ENCODE measurements at places on chromosomes 3 and 15.
A peak's percentile ranks its signal among the peaks of the same experiment; 100 is the strongest.

- no peak for DNase-seq
Observed at GRCh38 chr3:13536432-13536831, 12.5 kb upstream of the FBLN2 start.

DNA sequence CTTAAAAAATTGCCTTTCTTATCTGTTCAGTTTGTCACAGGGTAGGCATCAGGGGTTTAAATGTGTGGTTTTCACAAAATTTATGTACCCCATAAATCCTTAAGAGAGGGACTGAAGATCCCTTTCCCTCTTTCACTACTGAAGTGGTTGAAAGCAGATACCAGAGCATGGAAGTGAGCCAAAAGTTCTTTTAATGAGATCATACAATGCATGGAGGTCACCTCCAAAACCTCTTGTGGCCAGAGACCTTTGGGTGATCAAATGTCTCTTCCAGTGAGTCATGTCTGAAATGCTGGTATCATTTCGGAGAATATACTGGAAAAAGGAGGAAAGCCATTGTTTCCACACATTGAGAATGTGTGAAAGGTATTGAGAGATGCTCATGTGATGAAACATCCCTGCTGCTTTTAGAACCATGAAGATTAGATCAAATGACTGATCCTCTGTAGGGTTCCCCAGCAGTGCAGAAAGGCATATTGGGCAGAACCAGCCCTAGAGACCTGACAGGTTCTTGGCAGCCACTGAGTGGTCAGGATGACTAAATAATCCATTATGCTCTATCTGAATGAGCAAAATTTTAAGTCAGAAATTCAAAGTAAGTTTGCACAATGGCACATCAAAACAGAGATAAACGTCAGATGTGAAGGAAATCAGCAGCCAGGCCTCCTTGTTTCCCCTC is 165.8 kb upstream of the SLC2A2 start:
- no peak for DNase-seq

DNA sequence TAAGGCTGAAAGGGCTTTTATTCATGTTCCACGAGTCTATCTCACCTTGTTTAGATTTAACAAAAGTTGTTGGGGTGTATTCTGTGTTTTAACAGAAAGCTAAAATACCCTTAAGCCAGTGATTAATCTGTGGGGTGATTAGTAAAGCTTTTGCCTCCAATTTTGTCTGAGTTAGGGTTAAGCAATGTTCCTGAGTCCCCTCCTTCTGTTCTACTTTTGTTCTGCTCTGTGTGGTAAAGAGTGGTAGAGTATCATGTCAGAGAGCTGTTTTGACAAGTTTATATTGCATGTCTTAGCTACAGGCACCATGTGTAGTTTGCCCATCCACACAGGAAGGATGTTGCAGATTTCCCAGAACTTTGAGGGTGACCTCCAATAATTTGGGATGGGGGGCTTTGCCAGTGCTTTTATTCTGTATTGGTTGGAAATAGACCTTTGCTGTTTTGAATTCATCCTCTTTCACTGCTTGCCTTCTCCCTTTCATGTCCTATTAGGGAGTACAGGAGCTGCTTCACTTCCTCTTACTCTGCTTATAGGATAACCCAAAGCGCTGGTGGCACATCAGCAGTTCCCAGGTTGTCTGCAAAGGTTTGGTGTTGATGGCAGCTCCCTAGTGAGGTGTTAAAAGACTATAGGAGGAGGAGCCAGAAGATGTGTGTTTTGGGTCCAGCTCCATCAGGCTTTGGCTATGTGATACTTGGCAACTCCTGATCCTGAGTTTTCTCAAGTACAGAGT is 7.4 kb downstream of the PDE8A start:
- DNase-seq = no peak

DNA sequence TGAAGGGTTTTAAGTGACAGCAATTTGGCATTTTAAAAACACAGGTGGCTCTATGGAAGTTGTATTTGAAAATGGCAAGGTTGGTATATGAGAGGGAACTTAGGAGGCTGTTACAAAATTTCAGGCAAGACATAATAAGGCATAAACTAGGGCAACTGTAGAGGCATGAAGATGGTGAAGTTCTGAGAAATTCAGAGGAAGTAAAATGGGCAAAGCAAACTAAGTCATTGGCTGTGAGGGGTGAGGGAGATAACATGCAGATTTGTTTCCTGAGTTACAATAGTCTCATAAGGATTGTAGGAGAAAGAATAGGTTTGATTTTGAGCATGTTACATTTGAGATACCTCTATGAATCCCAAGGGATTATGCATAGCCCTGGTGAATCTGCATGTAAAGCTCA is 302.9 kb upstream of the ARHGEF26 start:
- DNase-seq = no peak

DNA sequence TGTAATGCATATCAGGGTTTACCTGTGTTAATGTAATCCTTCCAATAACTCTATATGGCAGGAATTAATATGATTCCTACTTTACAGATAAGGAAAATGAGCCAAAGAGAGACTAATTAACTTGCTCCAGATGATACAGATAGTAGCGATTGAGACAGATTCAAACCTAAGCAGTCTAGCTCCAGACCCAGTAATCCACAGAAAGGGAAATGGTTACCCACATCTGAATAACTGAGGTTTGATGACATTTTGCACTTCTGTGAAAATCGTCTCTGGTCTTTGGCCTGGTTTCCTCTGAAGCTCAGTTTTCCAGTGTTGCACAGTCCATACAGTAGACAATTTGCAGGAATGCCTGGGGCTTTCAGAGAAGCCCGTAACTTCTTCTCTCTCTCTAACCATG is 177.1 kb upstream of the UMPS start:
- no peak for DNase-seq

DNA sequence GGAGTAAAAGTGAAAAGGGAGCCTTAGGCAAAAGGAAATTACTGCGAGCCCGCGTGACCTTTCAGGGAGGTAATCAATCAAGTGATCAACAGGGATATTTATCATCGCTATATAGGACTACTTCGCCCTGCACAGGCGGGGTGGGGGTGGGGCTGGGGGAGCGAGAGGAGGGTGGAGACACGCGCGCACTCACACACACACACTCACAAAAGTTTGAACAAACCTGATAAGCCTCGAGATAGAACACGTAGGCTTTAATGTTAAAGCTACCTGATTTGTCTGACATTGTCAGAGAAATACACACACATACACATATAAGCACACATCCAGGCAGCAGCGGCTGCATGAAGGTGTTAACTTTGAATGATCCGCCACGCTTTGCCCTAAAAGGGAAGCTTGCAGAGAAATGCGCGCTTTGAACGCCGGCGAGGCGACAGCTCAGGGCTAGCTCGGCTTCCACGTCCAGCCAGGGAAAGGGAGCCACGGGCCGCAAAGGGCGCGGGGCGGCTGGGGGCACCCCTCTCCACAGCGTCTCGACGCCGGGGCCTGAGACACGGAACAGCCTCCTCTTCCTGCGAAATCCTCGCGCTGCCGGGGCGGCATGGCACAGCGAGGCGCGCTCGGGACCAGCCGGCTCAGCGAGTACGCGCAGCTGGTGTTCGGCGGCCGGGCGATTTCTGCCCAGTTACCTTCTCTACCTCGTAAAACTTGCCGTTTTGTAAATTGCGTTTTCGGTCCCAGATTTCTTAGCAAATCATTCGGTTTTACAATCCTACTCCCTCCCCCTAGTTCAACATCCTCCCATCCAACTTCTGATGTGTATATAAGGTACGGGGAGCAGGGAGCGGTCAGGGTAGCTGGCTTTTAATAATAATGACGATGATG is 4.8 kb upstream of the MECOM start:
- DNase-seq = peak; percentile 14

GRCh38 chr3:180680097-180680430 is 775 bp upstream of the CCDC39 start:
- peak; percentile 87 for DNase-seq

- no peak for DNase-seq
Observed at GRCh38 chr15:25883463-25884259, 20.5 kb upstream of the ATP10A start.

DNA sequence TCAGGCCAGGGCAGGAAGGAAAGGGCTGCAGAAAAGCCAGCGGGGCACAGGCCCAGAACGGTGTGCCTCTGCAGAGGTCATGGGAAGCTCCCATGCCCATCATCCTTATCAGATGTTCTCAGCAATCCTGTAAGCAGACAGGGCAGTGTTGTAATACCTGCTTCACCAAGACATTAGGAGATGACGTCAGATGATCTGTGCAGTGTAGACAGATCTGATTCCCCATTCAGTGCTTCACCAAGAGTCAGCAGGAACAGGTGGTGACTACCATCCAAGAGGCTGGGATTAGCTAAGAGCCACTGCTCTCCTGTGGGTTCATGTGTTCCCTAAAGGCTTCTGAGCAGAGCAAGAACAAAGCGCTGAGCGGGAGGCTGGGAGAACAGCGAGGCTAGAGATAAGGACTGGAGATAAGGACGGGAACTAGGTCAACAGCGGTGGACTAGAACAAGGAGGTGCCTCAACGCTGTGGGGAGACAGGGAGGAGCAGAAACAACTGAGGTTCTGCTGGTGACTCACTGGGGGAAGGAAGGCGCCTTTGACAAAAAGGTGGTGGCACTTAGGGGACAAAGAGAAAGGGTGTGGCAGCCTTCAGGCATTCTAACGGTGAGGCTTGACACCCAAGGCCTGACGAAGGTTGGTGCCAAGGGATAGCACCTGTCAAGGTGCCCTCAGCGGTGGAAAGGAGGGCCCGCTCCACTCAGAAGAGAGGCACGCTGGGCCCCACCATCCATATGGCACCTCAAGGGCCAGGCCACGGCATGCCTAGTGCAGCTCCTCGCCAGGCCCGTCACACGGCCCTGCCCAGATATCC is 28.4 kb downstream of the CCDC12 start:
- DNase-seq = peak; percentile 11

DNA sequence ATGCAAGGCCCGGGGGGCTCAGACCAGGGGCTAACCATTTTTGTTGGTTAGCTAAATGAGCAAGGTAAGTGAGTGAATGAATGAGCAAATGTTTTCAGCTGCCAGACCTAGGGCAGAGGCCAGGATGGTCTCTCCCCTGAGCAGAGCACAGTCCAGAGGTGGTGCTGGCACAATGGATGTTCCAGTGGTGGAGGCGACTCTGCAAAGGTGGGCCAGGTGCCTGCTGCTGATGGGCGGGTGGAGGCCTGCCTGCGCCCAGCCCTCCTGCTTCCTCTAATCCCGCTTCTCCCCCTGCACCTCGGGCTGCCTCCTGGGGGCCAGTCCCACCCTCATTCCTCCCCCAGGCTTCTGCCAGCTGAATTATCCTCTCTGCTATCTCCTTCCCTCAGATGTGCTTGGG is 112.8 kb downstream of the WNT7A start:
- no peak for DNase-seq

- DNase-seq = no peak
Observed at GRCh38 chr15:80562846-80563245, 132.3 kb upstream of the ABHD17C start.

GRCh38 chr3:161770484-161771386 is 274.1 kb downstream of the OTOL1 start:
- DNase-seq = no peak

GRCh38 chr3:114550165-114550564 is 256.3 kb downstream of the TIGIT start:
- DNase-seq = no peak

GRCh38 chr15:67852418-67852817 is 12.6 kb upstream of the RNU6-1 start:
- DNase-seq = no peak

GRCh38 chr15:67197364-67197695 is 57.1 kb downstream of the AAGAB start:
- DNase-seq = no peak

GRCh38 chr3:125214738-125215137 is 2.2 kb upstream of the SLC12A8 start:
- DNase-seq = no peak

- DNase-seq = no peak
Observed at GRCh38 chr3:100210772-100211135, 50.0 kb upstream of the TBC1D23 start.

DNA sequence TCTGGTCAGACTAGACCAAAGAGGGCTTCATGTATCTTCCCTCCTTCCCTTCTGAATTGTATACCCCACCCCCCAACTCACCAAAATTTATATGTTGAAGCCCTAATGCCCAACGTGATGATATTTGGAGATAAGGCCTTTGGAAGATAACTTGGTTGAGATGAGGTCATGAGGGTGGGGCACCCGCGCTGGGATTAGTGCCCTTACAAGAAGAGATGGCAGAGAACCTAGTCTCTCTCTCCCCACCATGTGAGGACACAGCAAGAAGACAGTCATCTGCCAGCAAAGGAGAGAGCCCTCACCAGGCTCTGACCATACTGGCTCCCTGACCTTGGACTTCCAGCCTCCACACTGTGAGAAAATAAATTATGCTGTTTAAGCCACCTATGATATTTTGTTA is 13.5 kb downstream of the PLCD1 start:
- DNase-seq = no peak

GRCh38 chr3:54983266-54984099 is 55.6 kb upstream of the LRTM1 start:
- no peak for DNase-seq

GRCh38 chr15:62573876-62574275 is 408.8 kb upstream of the C2CD4B start:
- DNase-seq = no peak

DNA sequence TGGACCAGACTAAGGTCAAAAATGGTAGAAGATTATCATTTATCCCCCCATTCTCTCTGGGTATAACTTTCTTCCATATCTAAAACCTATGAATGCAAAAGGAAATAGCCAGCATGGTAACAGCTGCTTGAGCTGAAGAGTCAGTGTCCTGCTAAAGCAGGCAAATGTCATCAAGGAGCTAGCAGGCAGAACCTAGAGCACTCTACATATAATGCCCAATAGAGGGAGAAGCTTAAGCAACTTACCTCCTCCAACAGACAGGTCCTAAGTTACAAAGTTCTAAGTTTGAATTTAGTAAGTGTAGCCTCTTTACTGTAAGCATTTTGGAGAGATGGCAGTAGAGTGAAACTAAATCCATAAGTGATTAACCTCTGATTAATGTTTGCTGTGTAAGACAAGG is 7.7 kb downstream of the RAF1 start:
- no peak for DNase-seq

GRCh38 chr3:174162550-174162949 is 696.6 kb upstream of the NAALADL2 start:
- DNase-seq = no peak

DNA sequence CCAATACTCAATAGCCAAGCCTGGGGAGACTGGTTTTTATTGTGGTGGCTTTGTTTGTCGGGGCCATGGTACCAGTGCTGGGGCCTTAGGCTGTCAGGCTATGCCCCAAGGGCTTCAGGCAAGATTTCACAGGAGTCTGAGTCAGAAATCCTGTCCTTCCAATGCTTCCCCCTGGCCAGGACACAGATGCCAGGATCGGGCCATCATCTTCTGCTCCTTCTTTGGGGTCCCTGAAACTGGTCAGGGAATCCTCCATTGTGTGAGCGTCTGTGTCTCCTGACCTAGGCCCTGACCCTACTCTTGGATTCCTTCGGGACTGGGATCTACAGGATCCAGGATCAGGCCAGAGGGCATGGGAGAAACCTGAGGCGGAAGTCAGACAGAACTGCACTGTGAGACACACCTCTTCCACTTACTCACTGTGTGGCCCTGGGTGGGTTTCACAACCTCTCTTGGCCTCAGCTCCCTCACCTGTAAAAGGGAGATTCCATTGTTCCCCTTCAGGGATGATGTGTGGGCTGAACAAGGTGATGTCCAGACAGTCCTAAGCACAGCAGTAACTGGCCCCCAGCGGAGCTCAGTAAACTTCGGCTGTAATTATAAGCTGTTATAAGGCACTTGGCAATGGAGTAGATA is 292.7 kb downstream of the UACA start:
- no peak for DNase-seq

- no peak for DNase-seq
Observed at GRCh38 chr3:56761887-56762651, 39.7 kb downstream of the ARHGEF3 start.

All from NCI-H345 (cell line).